ENCODE measurements at places on chromosomes 1 and 21.

DNA sequence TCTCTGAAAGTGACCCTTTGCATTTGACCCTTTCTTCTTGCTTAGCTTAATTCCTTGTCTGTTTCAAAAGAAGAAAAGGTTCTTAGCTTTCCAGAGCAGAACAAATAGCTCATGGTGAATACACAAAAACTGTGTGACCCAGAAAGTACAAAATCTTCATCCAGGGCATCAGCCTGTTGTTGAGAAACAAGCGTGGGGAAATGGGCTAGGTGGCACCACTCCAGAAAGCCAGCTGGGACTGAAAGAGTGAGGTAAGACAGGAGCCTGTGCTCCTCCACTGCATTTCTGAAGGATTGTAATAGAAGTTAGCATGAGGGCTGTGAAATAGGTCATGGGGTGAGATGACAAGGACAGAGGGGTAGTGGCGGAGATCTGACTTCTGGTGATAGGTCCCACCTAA lies 45.8 kb downstream of the CYP2J2 start:
- DNase-seq: no peak

DNA sequence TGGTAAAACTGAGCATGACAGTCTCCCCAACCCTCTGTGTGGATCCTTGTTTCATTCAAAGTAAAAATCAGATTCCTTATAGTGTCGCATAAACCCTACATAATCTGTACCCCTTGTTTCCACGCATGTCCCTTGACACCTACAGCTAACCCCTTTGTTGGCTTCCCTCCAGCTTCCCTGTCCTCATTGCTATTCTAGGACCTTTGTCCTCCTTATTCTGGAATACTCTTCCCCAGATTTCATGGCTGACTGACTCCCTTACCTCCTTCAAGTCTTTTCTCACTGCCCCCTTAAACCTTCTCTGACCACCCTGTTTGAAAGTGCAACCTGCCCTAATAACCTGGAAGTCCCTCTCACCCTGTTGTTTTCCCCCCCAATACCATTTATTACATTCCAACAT lies 4.0 kb downstream of the RNF11 start:
- DNase-seq: peak; percentile 45

- no peak for DNase-seq
Measured at GRCh38 chr1:7250597-7251453, 465.6 kb downstream of the CAMTA1 start.

DNA sequence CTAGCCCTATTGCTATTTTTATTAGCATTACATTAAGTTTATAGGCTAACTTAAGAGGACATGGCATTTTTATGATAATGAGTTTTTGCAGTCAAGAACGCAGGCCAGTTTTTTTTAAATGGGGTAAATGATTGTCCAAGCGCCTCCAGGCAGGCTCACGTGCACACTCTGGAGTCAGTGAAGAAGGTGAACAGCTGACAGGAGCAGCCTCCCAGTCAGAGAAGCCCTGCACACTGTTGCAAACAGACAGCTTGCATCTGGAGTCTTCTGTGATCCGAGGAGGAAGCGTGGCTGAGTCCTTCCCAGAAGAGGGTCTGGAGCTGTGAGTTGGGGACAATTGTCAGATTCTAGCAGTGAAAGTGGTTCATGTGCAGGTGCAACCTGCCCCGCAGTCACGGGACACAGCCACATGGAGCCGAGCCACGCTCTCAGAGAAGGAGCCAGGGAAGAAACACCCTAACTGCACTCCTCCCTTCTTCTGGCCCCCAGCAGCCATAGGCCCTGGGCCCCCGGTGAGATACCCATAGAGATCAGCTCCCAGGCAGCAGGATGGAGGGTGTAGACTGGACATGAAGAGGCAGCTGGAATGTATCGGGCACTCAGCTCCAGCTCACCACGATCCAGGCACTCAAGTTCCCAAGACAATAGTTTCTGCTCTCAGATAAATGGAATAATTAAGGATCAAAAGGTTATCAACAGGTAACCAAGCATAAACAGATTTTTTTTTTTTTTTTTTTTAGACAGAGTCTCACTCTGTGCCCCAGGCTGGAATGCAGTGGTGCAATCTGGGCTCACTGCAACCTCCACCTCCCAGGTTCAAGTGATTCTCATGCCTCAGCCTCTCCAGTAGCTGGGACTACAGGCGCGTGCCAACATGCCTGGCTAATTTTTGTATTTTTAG lies 26.4 kb downstream of the CAPN2 start:
- no peak for DNase-seq

DNA sequence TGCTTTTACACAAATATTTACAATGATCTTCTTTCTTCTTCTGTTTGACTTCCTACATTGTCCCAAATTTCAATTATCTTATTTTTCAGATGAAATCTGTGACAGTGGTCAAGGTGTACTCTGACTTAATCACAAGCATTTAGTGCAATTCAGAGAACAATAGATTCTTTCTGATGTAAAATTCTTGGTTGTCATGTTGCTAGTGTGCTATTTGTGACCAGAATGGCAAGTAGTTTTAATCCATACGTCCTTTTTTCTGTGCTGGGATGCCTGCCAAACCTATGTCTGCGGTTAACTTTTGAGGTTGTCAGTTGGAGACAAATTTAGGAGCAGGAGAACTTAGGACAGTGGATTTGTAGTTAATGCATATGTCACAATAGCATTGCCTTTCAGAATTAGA lies 31.0 kb downstream of the NCAM2 start:
- no peak for DNase-seq
